Muscle of leg (tissue), 16 donors: ENCODE measurements at places on chromosomes 5 and 9. TPM values are rescaled to one million over a fixed set of nuclear protein-coding genes. Genes with fewer than 3 reads are reported as not detected.

The TMEM252 gene
- 1.4 TPM for polyA plus RNA-seq

The BHMT2 gene
- polyA plus RNA-seq, result 5.8 TPM

The TAF11L5 gene
- polyA plus RNA-seq, result not detected

The IFNK gene
- not detected for polyA plus RNA-seq

The IARS1 gene
- polyA plus RNA-seq, result 63.1 TPM

The PHAX gene
- polyA plus RNA-seq, result 55.7 TPM

The ATP10B gene
- polyA plus RNA-seq, result 1.3 TPM

The TRPM3 gene
- polyA plus RNA-seq, result 0.23 TPM

The NEURL1B gene
- 42.7 TPM for polyA plus RNA-seq

The LRRC26 gene
- not detected for polyA plus RNA-seq
